ENCODE measurements at places on chromosomes 3 and 15. TPM values are rescaled to one million over a fixed set of nuclear protein-coding genes. Genes with fewer than 3 reads are reported as not detected.

COLQ gene
- 3.5 TPM for total RNA-seq

KLHL6 gene
- total RNA-seq, result 34.1 TPM

DET1 gene
- total RNA-seq, result 4.4 TPM

HLTF gene
- total RNA-seq, result 30.3 TPM

RMDN3 gene
- 32.5 TPM for total RNA-seq

SLC2A2 gene
- not detected for total RNA-seq

CKMT1B gene
- not detected for total RNA-seq

CLSTN2 gene
- total RNA-seq, result not detected

LTF gene
- not detected for total RNA-seq

MUSTN1 gene
- total RNA-seq, result 1.9 TPM

SLC51A gene
- total RNA-seq, result not detected

GHSR gene
- total RNA-seq, result not detected

SEMA3F gene
- total RNA-seq, result not detected

C3orf22 gene
- not detected for total RNA-seq

AGBL1 gene
- not detected for total RNA-seq

CORO2B gene
- total RNA-seq, result not detected

PRKCD gene
- 20.5 TPM for total RNA-seq

RARB gene
- total RNA-seq, result not detected

SMCO1 gene
- total RNA-seq, result not detected

SAMMSON gene
- total RNA-seq, result not detected

GOLGA8J gene
- total RNA-seq, result 0.80 TPM

CHRNA5 gene
- total RNA-seq, result 2.2 TPM

MAGEL2 gene
- total RNA-seq, result not detected

MYO5C gene
- 1.6 TPM for total RNA-seq

BCL2A1 gene
- 33.6 TPM for total RNA-seq

ADCY5 gene
- not detected for total RNA-seq

SNTN gene
- total RNA-seq, result not detected

MUC20 gene
- total RNA-seq, result 3.1 TPM

SUSD5 gene
- not detected for total RNA-seq

XIRP1 gene
- total RNA-seq, result not detected

KAT2B gene
- total RNA-seq, result 108 TPM

MORC1 gene
- not detected for total RNA-seq

TMEM108 gene
- not detected for total RNA-seq

PPCDC gene
- total RNA-seq, result 16.7 TPM

ARHGAP31 gene
- total RNA-seq, result 1.7 TPM

POTEB2 gene
- not detected for total RNA-seq

POLQ gene
- 25.9 TPM for total RNA-seq

TMED3 gene
- total RNA-seq, result 31.8 TPM

SLC12A1 gene
- total RNA-seq, result not detected

SIN3A gene
- total RNA-seq, result 119 TPM

LRRIQ4 gene
- 0.23 TPM for total RNA-seq

Measured in activated naive CD8-positive, alpha-beta T cell treated with anti-CD3 and anti-CD28 coated beads, Interleukin-2, amount 10 ng/mL, durations not matched to agents 7 days and 5 days (primary cell).